NCI-H526 treated with DMSO at 0.1 percent for 48 hours (cell line): ENCODE measurements at places on chromosomes 3 and 15.

- DNase-seq = no peak
Observed at GRCh38 chr3:106332884-106333283, 464.1 kb upstream of the CBLB start.

- DNase-seq = no peak
Observed at GRCh38 chr15:66885281-66885915, 180.0 kb upstream of the SMAD3 start.

- no peak for DNase-seq
Observed at GRCh38 chr3:36993326-36994283, at the start of gene MLH1. TSS of gene MLH1 (plus strand) at chr3:36993518. CDS start at chr3:36993548, 30 bp downstream.

- DNase-seq = no peak
Observed at GRCh38 chr15:74046275-74046674, 36.1 kb downstream of the GOLGA6A start.

DNA sequence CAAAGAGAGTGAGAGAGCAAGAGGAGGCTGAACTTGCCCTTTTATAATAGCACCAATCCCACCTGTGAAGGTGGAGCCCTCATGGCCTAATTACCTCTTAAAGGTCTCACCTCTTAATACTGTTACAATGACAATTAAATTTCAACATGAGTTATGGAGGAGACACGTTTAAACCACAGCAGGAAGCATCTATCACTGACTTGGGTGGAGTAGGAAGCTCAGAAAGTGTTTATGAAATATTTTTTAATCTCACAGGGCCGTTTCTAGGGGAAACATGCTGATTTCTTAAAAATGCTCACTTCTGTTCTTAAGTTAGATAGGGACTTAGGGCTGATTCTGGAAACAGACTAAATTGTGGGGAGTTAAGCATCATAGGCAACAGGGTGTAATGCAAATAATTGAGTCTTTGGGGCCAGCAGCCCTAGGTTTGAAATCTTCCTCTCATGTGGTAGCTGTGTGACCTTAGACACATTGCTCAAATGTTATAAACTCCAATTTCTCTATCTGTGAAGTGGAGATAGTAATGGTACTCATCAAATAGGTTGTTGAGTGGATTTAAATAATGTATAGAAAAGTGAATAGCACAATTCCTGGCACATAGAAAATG, 133.3 kb upstream of the KLHL25 start:
- DNase-seq = no peak

GRCh38 chr3:186322761-186323160, 39.3 kb downstream of the DGKG start:
- no peak for DNase-seq

- no peak for DNase-seq
Observed at GRCh38 chr3:123481071-123481470, 32.2 kb upstream of the ADCY5 start.

DNA sequence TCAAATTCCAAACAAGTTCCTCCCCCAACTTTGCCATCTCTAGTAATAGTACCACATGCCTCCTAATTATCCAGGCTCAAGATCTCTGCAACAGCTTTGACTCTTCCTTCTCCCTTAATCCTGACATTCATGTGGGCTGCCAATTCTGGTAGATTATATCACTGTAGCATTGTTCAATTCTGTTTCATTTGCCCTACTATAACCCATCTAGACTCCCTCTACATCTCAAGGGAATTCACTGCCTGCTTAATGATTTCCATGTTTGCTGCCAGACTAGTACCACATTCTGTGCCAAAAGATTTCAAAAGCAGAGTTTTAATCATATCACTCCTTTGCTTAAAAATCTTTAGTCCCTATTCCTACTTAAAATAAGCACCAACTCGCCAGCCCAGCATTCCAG, 34.6 kb upstream of the PPIB start:
- DNase-seq = no peak

DNA sequence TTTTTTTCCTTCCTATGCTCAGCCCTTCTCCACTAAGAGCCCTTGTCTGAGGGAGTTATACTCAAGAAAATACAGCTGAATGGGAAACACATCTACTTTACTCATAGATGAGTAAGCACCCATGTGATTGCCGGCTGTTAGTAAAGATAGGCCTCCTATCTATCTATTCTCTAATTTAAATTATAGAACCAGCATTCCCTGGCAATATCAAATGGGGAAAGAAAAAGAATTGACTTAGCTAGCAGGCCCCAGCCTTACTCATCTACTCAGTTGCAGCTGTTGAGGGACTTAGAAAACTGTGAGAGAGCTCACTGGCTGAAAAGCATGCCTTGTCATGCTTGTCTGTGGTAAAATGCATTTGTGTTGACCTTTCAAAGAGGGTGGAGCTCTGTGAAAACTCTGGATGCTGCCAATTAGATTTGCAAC, 116.9 kb upstream of the LRRFIP2 start:
- no peak for DNase-seq

- no peak for DNase-seq
Observed at GRCh38 chr3:23592961-23593931, 212.5 kb upstream of the UBE2E1 start.

GRCh38 chr3:13424141-13424844, 4.2 kb upstream of the NUP210 start:
- no peak for DNase-seq

GRCh38 chr3:126352476-126353454, 4.4 kb downstream of the KLF15 start:
- DNase-seq = no peak

- no peak for DNase-seq
Observed at GRCh38 chr3:14592390-14592789, 52.2 kb upstream of the GRIP2 start.

GRCh38 chr15:70376929-70377691, 279.4 kb upstream of the TLE3 start:
- DNase-seq = no peak

DNA sequence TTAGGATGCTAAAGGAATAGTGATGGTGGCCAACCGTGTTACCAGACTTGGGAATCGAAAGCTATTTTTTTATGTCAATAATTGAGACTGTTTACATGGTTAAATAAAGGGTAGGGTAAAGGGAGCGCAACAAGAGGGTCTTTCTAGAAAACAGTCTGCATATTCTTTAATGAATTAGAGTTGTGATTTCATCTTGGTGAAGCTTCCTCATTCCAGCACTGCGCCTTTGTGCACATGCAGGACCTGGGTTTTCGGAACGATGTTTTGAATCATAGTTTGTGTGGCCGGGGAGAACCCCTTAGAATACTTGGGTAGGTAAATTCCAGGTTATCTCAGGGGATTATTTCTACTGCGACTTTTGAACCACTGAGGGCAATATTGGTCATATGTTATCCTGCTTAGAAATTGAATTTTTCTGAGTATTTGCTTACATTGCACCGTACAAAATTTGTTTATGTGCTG, 1.3 kb downstream of the PIK3CA start:
- no peak for DNase-seq

DNA sequence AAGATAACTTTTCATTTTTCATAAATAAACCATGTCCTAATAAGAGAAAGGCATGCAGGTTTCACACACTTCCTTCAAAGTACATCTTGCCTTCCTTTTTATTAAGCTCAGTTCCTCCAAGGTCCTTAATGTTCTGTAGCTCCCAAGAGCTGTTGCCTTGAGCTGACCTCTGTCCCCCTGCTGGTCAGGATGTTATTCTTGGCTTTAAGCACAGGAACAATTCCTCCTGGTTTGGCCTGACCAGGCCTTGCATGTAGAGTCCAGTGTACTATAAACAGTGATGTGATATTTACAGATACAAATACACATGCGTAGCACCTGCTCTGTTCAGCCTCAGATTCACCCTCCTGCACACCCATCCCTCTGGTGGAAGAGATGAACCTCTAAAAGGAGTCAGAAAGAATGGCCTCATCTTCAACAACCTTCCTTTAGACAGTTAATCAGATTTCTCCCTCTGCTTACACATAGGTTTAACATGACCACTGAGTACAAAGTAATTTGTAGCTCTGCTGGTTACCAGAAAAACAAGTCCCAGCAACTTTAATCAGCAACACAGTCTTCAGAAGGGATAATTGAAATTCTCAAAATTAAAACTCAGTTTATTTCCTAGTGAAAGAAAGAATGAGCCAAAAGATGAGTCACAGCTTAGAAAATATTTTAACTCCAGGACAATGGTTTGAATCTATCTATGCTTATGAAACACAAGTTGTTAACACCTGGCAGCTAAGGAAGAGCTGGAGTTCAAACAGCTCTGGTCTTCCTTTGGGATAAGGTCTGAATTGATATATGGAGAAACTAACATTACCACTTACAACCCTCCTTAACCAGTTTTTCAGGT, 46.5 kb downstream of the PTPN9 start:
- DNase-seq = peak; percentile 2

DNA sequence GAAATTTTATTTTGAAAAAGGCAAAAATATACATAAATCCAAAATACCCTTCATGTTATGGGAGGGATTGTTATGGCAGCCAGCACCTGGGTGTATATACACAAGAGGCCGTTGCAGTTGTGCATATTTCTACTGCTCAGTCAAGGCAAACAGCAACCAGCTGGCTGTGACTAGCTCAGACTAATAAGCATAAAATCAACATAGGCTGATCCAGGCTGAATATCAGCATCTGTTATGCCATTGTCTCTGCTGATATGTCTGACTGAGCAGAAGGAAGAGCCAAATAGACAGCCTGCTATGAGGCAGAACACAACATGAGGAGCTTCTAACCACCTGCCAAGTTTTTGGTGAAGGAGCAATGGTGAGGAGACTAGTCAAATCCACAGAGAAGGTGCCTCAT, 457.5 kb upstream of the ALCAM start:
- DNase-seq = peak; percentile 99

DNA sequence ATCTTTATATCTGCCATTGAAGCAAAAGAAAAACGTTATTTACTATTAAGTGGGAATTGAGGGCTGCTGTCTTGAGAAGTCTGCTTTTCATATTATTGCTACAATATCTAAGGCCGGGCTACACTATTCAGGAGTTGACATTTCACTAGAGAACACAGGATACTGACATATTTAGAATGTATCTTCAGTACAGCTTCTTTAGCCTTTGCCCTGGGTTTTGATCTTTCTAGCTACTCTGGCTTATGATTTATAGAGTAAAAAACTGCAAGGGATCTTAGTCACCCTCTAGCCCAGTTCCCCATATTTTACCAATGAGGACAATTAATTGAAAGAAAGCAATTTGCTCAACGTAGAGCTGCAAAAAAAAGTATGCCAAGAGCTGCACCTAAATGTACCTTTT, 307.4 kb upstream of the DPPA4 start:
- DNase-seq = no peak

DNA sequence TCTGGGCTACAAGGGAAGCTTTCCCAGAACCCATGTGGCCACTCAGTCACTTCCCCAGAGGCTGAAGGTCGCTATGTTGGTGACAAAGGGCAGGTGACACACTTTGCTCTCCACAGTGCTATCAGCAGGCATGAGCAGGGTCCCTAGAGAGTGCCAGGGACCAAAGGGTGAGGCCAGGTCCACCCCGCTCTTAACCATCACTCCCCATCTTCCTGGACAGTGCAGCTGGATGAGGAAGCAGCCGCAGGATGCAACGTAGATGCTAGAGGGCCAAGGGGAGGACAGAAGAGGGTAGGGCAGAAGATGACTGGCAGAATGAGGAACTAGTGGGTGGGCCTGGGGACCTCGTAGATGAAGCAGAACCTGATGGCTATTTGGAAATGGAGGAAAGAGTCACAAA, 13.6 kb upstream of the LTF start:
- no peak for DNase-seq

DNA sequence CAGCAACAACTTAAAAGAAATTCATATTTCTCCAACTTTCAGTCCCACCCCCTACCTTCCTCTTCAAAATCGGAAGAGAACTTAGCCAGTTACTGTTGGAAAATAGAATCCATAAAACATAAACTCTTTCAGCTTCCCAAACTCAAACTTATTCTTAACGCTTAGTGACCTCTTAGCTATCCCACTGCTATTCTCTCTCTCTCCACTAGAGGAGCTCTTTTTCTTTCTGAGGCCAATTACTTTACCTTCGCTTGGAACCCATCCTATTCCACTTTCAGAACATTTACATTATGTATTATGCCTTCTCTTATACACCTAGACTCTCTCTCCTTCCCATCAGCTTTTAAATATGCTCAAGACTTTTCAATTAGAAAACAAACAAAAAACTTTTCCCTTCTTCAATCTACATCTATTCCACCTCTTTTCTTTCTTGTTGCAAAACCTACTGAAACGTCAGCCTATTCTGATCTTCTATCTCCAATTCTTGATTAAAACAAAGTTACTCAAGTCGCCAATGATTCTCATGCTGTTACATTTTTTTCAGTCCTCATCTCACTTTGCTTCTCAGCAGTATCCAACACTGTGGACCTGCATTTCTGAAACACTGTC, 13.4 kb upstream of the GHSR start:
- DNase-seq = peak; percentile 29

DNA sequence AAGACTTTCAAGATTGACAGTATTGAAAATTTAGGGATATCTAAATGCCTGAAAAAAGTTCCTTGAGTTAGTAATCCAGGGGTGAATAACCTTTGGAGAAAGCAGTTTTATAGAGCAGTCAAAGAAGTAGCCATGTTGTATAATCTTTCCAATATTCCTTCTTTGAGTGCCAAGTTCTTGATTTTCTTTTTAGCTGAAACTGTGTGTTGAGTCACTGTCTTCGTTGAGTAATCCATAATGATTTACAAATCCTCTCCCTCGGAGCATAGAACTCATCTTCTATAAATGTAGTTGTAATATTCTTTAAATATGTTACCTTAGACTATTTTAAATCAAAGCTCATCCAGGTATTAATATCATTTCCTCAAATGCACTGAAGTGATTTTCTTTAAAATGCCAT, 135.2 kb downstream of the BBX start:
- DNase-seq = no peak

- DNase-seq = no peak
Observed at GRCh38 chr15:46735115-46735514, 982.2 kb upstream of the SEMA6D start.

- peak; percentile 10 for DNase-seq
Observed at GRCh38 chr15:49421991-49422390, 1.1 kb upstream of the FGF7 start.

GRCh38 chr3:46693892-46694226, 380 bp upstream of the ALS2CL start:
- DNase-seq = no peak

GRCh38 chr15:66772604-66773128, 70.6 kb downstream of the SMAD6 start:
- DNase-seq = no peak

GRCh38 chr15:100308213-100308600, 33.6 kb downstream of the ADAMTS17 start:
- DNase-seq = no peak

GRCh38 chr3:71369701-71370391, 213.7 kb downstream of the FOXP1 start:
- no peak for DNase-seq

GRCh38 chr15:51191766-51192165, 97.1 kb upstream of the TNFAIP8L3 start:
- no peak for DNase-seq

GRCh38 chr3:140097874-140098635, 163.1 kb downstream of the CLSTN2 start:
- DNase-seq = no peak

DNA sequence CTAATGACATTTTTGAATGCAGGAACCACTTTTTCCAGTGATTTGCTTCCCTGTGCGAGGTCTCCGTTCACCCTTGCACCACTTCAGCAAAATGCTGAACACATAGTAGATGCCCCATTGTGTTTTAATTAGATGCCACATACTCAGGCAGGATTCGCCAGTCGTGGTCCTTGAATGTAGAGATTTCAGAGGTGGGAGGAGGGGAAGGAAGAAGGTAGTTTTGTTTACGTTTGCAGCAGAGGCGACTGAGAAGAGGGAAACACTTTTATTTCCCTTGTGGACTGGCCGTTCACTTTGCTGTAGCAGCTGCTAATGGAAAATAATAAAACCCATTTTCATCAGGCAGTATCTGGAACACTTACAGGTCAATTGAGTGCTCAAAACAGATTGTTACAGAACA, 262.8 kb upstream of the TBL1XR1 start:
- DNase-seq = no peak
